ENCODE measurements at places on chromosomes 7 and 10.

DNA sequence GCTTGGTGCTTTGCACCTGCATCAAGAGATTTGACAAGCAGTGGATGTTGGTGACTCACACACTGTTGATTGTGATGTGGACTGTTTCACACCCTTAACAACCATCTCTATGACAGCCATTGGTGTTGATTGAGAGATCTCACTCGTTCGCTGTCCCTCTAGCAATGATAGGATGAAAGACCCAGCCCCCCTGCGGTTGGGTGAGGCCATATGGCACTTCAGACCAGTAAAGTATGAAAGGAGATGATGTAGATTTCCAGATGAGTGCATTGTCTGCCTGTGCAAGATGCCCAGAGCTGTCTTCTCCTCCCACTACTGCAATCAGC lies 138.7 kb upstream of the PRR15 start:
- DNase-seq = no peak

DNA sequence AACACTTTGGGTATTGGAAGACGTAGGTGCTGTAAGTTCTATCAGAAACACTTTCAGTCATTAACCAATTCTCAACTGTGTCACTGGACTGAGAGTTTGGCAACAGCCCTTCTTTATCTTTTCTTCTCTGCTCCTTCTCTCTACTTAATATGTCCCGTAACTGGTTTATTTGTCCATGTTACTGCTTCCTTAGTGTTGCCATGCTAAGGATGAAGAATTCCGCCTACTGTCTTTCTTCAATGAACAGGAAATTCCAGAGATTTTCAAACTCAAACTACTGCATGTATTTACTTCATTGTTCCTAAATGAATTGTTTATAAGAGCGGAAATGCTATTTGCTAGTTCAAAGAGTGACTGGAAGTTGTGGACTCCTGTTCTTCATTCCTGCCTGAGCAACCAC lies 143.7 kb downstream of the TAX1BP1 start:
- DNase-seq = no peak

- DNase-seq = no peak
Observed at GRCh38 chr10:87750001-87750671, 67.9 kb downstream of the ATAD1 start.

- DNase-seq = no peak
Observed at GRCh38 chr10:80468002-80468401, 13.9 kb downstream of the TSPAN14 start.

GRCh38 chr7:100167912-100168323 lies 499 bp downstream of the GAL3ST4 start:
- no peak for DNase-seq

GRCh38 chr10:99930731-99931550 lies 78.8 kb downstream of the DNMBP start:
- no peak for DNase-seq

DNA sequence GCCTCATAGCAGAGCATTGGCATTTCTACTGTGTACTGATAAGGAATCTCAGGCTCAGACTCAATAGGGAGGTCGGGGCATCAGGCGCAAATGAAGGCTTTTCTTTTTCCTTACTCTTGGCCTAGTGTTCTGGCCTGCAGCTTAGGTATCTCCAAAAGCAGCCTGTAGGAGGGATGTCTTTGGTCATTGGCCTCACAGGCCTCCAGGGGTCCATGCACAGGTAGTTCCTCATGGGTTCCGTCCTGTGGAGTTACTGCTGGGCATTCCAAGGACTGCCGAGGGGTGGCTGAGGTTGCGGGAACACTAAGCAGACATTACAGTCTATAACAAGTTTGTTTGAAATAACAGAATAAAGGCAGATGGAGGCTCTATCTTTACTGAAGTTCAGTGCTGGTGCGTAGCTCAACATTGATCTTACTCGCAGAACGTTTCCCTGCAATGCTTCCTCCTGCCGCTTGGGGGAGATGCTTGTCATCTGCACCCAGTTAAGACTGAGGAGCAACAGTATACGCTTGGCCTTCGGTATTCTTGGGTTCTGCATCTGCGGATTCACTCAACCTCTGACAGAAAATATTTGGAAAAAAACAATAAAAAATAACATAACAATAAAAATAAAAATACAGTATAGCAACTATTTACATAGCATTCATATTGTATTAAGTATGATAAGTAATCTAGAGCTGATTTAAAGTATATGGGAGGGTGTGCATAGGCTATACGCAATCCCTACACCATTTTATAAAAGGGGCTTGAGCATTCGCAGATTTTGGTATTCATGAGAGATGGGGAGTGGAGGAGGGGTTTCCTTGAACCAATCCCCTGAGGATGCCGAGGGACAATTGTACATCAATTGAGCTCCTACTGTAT lies 58.9 kb downstream of the SH2D4B start:
- DNase-seq = no peak

DNA sequence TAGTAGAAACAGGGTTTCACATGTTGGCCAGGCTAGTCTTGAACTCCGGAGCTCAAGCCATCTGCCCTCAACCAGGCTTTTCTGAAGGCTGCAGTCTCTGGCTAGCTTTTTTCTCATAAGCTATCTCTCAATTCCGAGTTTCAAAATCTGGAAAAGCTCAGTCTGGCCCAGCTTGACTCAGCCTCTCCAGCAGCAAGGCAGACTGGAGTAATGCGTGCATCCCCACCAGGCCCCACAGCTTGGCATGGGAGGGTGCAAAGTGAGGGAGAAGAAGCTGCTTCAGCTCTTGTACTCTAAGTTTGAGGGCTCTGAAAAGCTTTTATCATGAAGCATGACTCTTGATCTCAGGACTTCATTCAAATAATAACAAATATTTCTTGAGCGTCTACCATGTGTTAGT lies 4.8 kb downstream of the DHTKD1 start:
- no peak for DNase-seq

DNA sequence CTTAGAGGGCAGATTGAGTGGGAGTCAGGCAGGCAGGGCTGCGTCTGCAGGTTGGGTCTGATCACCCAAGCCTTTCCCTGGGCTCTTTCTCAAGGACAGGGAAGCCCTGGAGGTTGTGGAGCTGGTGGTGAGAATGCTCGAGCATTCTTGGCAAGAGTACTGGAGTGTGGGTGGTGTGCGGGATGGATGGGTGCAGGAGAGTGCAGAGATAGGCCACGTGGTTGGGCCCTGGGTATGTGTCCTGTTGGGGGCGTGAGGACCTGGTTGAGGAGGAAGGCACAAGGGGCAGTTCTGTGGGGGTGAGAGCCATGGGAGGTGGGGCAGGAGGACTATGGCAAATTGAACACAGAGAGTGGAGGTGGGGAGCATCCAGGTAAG lies 135.9 kb downstream of the PTPN20 start:
- DNase-seq = no peak

DNA sequence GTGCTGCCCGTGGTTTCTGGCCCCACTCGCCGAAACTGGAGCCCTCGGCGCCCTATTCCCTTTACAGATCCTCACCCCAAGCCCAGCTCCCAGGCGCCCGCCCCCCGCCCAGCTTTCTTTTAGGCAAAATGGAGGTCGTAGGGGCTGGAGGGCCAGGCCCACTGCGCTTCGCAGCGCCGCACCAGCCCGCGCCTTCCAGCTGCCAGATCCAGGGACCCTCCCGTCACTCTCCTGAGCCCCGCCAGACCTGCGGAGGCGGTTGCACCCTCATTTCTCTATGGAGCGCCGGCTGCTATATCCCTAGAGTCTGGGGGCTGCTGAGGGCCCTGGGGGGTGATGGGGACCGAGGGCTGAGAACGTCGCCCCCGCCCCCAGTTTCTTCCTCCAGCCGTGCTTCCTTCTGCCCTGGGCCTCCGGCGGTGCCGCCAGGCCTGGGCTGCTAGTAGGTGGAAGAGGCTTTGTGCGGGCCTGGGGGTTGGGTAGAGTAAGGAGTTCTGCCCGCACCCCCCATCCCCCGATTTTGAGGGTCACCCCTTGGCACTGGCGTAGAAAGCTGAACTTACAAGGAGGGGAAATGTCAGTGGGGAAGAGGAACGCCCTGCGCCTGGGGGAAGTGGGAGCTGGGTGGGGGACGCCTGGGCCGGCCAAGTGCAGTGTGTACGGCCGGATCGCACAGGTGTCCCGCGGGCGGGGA lies 1.0 kb downstream of the GNB2 start:
- no peak for DNase-seq

- DNase-seq = no peak
Observed at GRCh38 chr10:71302451-71302850, 16.6 kb upstream of the SLC29A3 start.

- no peak for DNase-seq
Observed at GRCh38 chr7:73429215-73429614, 4.4 kb upstream of the FZD9 start.

DNA sequence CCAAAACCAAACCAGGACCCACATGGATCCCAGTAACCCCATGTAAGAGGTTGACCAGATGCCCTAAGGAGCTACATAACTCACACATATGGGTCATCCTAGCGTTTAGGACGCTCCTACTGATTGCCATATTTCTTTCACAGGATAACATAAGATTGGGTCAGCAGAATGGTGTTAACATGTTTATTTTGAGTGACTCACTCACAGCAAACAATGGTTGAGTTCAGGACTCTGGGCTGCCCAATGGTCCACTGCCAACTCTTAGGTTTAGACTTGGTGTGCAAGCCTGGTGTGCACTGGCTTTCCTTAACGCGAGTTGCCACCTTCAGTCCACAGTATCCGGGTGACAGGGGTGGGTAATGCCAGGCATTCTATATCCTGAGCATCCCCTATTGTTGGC lies 211.5 kb downstream of the GPAM start:
- DNase-seq = no peak

DNA sequence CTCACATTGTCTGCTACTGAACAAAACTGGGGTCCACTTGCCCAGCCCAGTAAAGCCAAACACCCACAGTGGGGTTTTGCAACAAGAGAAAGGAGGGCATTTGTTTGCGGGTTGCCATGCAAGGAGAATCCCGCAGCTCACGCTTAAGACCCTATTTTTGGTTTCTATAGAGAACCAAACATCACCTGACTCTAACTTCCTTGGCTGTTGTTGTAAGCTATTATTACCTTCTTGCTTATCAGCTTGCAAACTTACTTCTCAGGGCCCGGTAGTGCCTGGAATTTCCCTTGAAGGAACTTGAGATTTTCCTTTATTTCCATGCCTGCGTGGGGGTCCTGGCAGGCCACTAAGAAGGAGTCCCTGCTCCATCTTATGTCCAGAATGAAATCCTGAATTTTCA lies 20.7 kb downstream of the IFIT3 start:
- no peak for DNase-seq

DNA sequence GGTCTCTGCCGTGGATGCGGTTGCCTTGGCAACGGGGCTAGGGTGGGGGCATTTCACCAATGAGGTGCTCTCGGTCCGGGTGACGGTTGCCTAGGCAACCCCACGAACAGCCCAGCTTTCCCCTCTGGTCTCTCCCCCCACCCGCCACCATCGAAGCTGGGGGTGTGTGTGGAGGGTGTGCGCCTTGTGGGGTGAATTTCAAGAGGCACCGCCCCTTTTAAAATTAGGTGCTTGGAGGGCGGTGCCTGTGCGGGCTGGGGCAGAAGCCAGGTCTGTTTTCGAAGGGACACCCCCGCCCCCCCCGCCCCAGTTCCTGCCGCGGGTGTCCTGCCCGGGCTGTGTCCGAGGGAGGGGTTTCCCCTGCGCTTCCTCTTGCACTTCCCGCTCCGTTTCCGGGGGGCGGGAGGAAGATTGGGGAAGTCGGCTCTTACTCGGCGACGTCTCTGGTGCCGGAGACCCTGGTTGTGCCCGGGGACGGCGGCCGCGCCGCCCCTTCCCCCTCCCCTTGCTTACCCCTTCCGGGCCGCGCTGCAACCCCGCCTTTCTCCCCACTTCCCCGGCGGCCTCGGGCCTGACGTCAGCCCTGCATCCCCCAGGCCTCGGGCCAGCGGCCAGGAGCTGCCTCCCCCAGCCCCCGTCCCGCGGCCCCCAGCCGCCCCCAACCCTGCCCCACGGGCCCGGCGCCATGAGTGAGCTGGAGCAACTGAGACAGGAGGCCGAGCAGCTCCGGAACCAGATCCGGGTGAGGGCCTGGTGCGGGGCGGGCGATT lies 2.2 kb downstream of the GNB2 start:
- no peak for DNase-seq

DNA sequence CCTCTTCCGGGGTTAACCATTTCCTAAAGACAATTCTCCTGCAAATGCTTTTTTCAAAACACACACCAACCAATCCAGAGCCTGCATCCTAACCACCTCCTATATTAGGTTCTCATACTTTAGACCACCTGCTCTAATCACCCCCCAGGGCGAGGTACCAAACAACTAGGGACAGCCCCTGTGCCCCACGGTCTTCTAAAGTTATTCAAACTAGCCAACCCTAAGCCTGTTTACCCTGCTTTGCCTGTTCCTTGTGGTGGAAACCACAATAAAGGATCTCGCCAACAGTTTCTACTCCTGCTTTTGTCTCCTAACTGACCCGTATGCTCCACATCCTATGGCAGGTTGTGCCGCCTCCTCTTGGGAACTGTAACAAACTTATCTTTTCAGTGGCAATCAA lies 21.1 kb downstream of the SP4 start:
- no peak for DNase-seq

DNA sequence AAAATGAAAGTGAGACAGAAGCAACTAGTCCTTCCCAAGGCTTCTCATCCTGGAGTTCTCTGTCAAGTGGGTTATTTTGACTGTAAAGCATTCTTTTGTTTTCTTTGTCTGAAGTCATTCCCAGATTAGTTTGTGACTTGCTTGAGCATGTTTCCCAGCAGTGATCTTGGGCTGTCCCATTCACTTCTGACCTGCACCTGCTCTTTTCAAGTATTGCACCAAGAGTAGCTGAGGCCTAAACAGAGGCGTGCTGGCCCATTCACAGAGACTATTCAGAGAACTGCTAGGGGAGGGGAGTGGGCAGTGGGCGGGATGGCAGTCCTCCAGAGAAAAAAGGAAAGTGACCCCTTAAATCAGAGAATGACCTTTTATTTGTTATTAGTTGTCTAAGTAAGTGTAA lies 61.3 kb downstream of the CACNA2D1 start:
- DNase-seq = no peak

DNA sequence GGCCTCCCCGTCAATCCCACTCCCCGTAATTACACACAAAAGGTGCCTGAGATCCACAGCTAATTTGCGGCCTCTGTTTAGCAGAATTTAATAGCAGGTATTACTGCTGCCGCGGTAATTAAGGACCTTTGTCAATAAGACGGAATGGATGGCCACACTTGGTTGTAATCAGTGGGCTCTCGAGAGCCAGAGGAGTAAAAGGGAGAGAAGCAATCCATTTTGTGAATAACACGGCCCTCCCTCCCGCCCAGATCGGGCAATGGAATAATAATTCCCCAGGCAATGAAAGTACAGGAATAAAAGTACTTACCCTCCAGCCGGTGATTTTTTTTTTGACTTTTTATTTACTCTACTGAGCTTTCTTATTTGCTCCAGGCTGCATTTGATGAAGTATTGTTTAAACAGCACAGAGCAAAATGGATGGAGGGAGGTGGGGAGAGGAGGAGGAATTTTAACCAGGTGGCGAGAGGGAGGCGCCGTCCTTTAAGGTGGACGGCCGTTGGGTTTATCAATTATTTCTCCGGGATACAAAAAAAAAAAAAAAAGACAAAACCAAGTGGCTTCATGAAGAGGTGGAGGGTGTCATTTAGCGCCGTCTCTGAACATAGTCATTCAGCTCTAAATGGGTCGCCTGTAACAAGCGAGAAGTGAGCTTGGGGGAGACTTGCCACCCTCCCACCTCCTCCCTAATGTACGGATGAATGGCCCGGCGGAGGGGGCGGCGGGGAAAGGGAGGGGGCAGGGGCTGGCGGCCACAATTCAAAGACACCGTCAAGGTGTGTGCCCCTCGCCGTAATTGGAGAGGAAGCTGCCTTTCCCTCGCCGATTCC lies 120.3 kb downstream of the BUB3 start:
- no peak for DNase-seq

GRCh38 chr10:14474656-14475055 lies 143.9 kb upstream of the FRMD4A start:
- no peak for DNase-seq
